ENCODE measurements at places on chromosomes 16 and 17. TPM values are rescaled to one million over a fixed set of nuclear protein-coding genes. Genes with fewer than 3 reads are reported as not detected.

Gene MBTPS1
- 74.5 TPM for total RNA-seq

- DNase-seq: no peak
Measured at GRCh38 chr17:82447876-82448275, 2.7 kb downstream of the CYBC1 start.

GRCh38 chr17:78406920-78407319 lies 28.5 kb downstream of the PGS1 start:
- DNase-seq: no peak

DNA sequence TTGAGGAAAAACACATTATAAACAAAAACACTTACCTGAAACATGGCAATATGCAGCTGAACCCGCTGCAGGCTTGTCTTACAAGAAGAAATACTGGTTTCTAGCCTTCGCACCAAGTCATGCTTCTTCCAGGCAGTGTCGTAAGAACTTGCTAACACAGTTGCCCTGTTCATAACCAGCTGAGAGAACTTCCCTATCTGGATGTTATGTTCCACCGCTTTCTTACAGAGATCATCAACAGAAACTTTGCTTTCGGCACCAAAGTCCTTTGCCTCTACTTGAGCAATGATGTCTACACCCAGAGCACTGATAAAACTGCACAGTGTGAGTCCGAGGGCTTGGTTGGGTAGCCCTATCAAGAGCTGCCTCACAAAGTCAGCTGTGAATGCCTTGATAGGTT lies 27.9 kb upstream of the ARL6IP1 start:
- no peak for DNase-seq

- DNase-seq: no peak
Measured at GRCh38 chr17:81195941-81196495, 26.7 kb downstream of the CEP131 start.

DNA sequence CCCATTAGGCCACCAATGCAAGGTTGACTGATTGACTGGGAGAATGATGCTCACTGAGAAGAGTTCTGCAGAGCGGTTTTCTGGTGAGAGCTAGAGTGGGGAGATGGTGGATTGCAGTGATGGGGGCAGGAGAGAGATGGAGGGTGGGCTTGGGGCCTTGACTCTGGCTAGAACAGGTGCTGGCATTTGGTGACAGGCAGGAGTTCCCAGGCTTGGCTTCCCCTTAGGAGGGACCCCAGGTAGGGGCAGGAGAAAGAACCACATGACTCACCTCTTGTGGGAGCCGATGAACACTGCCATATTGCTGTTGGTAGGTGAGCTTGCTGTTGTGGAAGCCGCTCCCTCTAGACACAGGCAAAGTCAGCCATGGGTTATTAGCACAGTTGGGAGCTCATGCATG lies 8.0 kb downstream of the CD300LB start:
- DNase-seq: no peak

- DNase-seq: no peak
Measured at GRCh38 chr17:74243013-74243755, 29.8 kb downstream of the TTYH2 start.

GRCh38 chr17:19402171-19402570 lies 8.9 kb upstream of the RNF112 start:
- DNase-seq: no peak

DNA sequence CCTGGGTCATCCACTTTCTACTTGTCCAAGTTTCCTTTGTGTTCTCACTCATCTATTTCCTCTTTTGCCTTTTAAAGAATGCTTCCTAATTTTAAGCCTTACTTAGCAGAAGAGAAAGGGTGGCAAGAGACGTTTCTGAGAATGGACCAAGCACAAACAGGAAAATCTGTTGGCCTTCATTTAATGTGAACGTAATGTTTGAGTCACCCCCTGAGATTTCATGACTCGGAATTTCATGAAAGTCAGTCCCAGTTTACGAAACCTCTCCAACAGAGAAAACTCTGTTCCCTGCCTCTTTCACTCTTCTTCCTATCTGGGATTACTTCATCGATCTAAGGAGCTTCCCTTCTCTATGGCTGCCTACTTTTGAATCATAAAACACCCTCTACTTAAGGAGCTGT lies at the start of gene CD300E:
TSS of gene CD300E (minus strand) at position 46 of the 401 bp plus-strand sequence. CDS start 117 bp downstream, outside the sequence.
- no peak for DNase-seq

DNA sequence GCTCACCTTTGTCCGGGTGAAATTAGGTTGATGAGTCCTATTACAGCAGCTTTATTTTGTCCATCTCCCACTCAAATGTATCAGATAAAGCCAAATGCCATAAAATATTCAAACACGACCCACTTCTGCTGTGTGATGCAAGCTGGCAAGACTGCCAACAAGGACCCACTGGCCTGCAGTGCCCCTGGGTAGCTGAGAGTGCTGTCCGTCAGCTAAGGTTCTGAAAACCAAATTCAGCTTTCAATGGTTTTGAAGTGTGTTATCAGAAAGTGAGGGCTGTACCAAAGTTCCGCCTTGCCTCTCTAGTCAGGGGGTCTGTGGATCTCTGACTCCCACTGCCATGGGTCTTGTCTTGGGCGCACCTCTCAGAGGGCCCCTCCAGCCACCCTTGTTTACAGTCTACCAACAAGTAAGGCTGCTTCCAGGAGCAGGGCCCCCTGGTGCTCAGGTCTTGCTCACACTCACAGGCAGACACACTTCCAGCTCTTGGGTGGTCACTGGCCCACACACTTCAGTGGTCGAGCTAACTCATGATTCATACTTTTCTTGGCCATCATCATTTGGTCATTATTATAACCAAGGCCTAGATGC lies 10.5 kb upstream of the CCDC182 start:
- DNase-seq: no peak

Gene NPIPA2
- 0.72 TPM for total RNA-seq

All from A172 (cell line).